Fibroblast of skin of right quadriceps (primary cell): ENCODE measurements at places on chromosomes 3 and 15.

DNA sequence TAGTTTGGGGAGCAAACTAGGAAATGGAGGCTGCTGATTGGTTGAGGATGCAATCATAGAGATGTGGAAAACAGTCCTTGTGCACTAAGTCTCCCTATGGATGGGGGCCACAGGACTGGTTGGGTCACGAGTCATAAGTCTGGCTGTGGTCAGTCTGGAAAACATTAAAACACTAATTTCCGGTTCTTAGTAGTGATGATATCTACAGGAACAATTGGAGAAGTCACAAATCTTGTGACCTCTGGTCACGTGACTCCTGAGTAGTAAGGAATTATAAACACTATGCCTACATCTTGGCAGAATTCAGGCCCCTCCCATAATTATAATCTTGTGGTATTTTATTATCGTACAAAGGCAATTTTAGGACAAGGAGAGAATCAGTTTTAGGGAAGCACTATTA is 317.3 kb upstream of the ARPP21 start:
- DNase-seq: peak; percentile 6

- DNase-seq: peak; percentile 71
Measured at GRCh38 chr15:81492331-81492968, 118.4 kb upstream of the TMC3 start.

DNA sequence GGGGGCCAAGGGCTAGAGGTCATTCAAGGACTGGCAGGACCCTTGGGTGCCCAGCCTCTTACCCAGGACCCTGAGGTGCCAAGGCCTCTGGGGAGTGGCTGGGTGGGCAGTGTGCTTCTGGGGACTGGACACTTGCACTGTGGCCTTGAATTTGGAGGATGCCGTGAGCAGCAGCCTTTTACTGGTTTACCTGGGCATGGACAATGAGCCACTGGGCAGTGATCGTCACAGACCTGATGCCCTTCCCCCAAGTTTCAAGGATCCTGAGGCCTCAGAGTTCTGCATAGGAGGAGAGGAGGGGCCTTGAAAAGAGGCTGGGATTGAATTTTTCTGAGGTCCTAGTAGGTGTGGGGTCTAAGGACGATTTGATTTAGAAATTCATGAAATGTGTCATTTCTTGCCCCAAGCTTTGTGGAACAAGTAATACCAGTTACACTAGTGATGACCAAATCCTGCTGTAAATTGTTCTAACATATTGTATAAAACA is 146.1 kb upstream of the TPM1 start:
- peak; percentile 39 for DNase-seq

- DNase-seq: no peak
Measured at GRCh38 chr3:44958386-44958785, 17.6 kb downstream of the ZDHHC3 start.

DNA sequence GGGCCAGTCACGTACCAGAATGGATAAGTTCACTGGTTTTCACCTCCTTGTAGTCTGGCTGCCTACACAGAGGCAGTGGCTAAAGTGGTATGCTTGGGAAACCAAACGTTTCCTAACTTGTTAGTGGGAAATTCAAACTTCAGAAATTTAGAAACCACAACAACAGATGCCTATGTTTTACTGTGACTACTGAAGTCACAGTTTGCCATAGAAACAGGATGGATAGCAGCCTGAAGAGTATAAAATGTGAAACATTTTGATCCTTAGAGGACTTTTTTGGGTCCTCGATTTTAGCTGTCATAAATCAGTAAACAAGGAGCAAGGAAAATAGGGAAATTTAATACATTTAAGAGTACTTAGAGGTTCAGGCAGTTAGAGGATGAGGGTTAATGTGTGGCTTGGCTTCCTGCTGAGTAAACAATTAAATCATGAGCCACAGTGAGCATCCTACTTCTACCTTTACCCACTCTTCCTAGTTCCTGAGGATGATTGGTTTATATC is 48.6 kb downstream of the CMSS1 start:
- peak; percentile 80 for DNase-seq

GRCh38 chr3:125331243-125331642 is 43.9 kb downstream of the ZNF148 start:
- no peak for DNase-seq

GRCh38 chr3:131341761-131342160 is 39.8 kb upstream of the NUDT16 start:
- DNase-seq: no peak

DNA sequence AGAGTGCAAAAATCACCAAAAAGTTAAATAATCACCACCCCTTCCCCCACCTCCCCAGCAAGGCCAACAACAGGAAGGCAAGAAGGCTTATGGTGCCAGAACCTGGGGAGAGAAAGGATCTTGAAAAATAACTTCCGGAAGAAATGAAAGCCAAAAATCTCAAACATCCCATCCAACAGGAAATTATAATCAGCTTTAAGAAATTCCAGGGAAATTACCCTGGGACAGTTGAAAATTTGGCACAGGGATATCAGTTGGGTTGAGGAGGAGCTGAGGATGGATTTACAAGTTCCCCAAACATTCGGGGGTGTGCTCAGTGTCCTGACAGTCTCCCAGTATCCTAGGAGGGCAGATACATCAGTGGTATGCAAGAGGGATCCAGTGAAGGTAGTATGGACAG is 82.7 kb downstream of the POLR2M start:
- DNase-seq: peak; percentile 11

- DNase-seq: no peak
Measured at GRCh38 chr3:149610351-149611105, 47.3 kb downstream of the WWTR1 start.

- peak; percentile 12 for DNase-seq
Measured at GRCh38 chr15:31245756-31246155, 80.9 kb upstream of the KLF13 start.

DNA sequence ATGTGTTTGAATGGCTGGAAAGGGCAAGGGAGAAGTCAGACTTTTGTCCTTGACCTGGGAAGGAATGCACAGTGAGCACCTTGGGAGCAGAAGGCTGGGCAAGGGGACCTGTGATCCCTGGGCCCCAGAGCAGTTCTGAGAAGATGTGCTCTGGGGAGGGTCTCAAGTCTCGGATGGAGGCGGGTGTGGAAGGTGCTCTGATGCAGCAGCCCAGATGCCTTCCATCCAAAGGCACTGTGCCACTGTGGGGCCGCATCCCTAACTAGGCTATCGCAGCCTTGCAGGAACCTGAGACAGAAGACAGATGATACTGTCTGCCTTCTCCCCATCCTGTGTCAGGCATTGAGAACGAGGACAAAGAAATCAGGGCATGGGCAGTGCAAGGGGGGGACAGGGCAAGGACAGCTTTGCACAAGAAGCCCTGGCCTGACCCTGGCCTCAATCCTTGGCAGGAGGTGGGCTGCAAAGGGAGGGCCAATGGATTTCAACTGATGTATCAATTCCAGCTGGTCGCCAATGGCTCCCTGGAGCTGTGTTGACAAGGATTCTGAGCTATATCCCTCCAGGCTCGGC is 14.6 kb upstream of the PRKCD start:
- DNase-seq: no peak

- DNase-seq: no peak
Measured at GRCh38 chr15:57057134-57057930, 138.9 kb downstream of the TCF12 start.

DNA sequence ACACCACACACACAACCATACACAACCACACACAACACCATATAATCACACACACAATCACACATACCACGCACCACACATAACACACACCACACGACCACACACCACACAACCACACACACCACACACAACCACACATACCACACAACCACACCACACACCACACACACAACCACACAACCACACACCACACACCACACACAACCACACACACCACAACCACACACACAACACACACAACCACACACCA is 24.2 kb downstream of the CPN2 start:
- no peak for DNase-seq

DNA sequence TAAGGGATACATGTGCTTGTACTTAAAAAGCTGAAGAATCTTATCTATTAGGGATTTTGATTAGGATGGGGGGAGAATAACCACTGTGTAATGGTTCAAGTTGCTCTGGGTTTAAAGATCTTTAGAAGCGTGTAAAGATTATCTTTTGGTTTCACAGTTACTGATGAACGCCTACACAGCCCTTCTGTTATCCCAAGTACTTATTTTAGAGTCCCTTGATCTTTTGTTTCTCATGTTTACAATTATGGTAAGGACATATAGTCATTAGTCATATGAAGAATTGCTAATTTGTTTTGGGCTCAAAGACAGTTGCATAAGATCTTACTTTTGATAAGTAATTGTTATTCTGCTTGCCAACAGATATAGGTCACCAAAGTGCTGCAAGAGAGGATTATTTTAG is 160.1 kb downstream of the PLCL2 start:
- no peak for DNase-seq

DNA sequence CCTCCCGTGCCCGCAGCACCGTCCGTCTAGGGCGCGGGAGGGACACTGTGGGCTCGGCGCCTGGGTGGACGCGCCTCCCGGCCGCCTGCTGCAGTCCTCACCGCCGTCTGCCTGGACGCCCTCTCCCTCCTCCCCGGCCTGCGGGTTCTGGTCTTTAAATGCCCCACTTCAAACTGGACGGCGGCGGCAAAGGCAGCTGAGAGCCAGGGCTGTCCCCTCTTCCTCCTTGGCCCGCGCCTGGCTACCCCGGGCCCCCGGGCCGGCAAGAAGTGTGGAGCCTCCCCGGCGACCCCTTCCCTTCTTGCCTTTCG is 426 bp downstream of the CBLB start:
- peak; percentile 39 for DNase-seq

GRCh38 chr3:119157971-119158370 is 12.0 kb downstream of the TEX55 start:
- no peak for DNase-seq

DNA sequence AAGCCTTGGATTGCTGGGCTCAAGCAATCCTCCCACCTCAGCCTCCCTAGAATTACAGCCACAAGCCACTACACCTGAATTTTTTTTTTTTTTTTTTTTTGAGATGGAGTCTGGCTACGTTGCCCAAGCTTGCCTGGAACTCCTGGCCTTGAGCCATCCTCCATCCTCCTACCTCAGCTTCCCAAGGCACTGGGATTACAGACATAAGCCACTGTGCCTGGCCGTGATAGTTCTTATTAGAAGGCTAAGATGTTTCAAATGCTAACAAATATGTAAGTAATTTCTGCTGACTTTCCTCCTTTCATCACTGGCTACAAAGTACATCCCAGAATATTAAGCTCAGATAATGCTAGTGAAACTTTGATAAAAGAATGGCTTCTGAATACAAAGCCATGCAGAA is 5.7 kb upstream of the SETMAR start:
- DNase-seq: no peak

- no peak for DNase-seq
Measured at GRCh38 chr3:186187401-186188275, 78.7 kb upstream of the ETV5 start.

GRCh38 chr3:155560135-155560534 is 184.7 kb downstream of the PLCH1 start:
- no peak for DNase-seq

- peak; percentile 79 for DNase-seq
Measured at GRCh38 chr3:148643389-148643840, 54.3 kb upstream of the AGTR1 start.

GRCh38 chr15:83164771-83165404 is 42.7 kb downstream of the HDGFL3 start:
- DNase-seq: no peak

DNA sequence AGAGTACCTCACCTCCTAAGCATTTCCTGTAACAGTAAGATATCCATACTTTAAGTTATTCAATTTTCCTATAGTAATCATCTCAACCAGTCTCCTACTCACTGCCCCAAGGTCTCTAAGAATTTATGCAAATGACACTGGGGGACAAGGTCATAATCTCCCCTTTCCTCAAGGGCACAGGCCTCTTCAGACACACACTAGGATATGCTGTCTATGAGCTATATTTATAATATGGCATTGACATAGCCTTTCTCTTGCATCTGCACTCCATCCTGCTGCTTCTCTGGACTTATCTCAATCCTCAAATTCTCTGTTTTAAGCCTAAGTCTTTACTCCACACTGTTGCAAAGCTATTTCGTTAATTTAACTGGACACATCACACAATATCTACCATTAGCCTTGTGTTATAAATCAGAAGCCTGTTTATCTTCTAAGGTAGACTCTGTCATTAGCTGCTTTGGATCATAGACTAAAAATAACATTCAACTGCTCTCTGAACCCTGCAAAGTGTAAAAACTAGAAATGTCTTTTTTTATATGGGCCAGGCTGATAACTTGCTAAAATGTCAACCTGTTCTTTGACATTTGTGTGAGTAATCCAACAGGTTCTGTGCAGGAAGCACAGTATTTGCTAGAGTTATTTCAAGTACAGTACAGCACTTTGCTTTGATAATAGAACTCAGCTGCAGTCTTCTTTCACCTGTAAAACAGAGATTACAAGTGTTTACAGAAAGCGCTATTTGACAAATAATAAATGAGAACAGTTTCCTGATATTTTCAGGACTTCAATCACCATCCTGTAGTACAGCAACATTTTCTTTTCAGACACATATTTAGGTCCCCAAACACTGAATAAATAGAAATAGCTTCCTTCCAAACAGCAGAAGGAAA is 17.8 kb upstream of the SEC62 start:
- DNase-seq: no peak

DNA sequence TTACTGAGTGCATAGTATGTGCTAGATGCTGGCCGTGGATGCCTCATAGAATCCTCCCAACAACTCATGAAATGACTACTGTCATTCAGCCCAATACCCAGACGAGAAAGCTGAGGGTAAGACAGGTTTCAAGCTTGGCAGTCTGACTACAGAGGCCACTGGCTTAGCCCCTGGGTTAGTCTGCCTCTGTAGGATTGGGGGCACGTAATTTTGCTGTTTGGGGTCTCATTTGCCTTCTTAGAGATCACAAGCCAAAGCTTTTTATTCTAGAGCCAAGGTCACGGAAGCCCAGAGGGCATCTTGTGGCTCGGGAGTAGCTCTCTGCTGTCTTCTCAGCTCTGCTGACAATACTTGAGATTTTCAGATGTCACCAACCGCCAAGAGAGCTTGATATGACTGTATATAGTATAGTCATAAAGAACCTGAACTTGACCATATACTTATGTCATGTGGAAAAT is 1.0 kb upstream of the CCR5 start:
- DNase-seq: no peak

- DNase-seq: no peak
Measured at GRCh38 chr3:155704771-155705559, 39.9 kb downstream of the PLCH1 start.

DNA sequence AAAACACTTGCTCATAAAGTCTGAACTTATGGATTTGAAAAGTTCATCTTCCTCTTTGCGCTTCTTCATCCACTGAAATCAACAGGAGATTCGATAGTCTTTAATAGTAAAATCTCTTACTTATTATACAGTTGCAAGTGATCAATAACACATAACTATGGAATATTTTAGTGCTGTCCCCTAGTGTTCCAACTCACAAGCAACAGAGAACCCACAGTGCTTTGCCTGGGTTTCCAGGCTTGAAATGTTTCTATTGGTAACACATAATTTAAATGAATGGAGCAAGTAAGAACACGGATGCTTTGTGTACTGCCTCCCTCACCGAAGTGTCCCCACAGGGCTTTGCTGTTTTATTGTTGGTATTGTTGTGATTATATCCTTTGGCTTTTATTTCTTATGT is 93.5 kb downstream of the WDR72 start:
- DNase-seq: no peak

GRCh38 chr3:16253601-16254000 is 11.1 kb downstream of the DPH3 start:
- no peak for DNase-seq
